ENCODE measurements at places on chromosomes 3 and 15.
A peak's percentile ranks its signal among the peaks of the same experiment; 100 is the strongest.

DNA sequence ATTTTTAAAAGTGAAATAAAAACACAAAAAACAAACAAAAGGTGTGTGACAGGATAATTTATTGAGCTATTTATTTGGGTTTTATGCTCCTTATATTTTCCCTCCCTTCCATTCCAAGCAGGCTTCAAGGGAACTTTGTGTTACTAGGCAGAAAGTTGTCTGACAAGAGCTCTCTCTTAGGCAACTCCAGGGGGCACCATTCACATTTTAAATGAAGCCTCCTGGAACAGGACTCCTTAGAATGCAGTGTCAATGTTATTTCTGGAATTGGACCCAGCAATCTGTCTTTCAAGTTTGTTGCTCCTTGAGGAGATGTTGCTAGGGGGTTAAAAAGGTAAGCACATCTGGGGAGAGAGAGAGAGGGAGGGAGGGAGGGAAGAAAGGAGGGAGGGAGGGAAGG, 5.4 kb upstream of the RFX7 start:
- no peak for DNase-seq

GRCh38 chr15:57245130-57245529, 131.2 kb upstream of the CGNL1 start:
- no peak for DNase-seq

DNA sequence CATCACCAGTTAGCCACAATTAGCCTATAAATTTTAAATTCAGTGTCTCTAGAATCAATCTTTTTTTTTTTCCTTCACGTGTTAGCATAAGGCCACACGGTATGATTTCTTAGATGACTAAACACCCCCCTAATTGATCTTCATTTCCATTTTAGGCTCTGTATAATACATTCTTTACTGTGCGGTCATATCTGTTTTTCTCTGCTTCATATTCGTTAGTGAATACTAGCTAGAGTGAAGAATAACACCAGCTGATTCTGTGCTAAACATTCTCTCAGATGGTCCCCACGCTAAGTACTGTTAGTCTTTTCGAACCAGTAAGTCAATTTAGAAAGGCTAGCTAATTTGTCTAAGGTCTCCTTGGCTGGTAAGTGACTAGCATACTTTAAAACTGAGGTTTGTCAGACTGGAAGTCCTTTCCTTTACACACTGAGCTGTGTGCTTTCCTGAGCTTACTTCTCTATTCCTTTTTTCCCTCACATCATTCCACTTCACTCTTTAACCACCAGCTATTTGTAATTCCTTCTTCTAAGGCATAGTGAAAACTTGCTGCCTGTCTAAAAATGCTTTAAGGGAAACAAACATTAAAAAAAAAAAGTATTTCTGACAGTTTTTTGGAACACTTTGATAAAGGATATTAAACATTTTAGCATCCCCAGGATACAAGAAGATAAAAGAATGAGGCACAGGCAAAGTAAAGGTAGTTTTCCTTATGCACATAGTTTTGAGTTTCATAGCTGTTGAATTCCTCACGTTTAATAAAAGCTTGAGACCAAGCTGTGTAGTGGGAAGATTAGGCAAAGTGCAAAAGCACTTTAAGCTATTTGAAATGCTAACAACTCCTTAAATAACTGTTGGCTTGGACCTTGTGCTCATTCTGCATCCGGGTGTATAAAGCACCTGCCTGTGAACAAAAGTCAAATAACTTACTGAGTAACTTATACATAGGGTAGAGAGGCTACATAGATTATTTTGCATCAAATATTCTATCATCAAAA, 17.1 kb downstream of the ZFAND6 start:
- no peak for DNase-seq

DNA sequence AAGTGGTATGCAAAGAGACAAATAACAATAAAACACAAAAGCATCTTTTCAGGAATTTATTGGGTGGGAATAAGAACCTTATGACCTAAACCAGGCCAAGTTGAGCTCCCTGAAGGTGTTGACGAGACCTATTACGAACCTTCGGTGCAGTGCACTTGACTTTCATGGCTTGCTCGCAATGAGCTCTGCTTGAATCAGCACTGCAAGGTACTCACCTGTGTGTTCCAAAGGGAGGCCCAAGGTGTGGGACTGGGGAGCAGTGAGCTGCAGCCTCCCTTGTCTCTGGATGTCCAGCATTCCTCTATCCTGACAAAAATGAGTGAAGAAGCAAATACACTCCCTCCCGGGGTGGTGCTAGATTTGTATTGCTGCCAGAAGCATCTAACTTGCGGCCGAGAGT, at the start of gene MDFIC2:
Gene MDFIC2, minus strand, starts transcription at position 303 of the 400 bp plus-strand sequence. CDS start 665 bp downstream, outside the sequence.
- DNase-seq = no peak

DNA sequence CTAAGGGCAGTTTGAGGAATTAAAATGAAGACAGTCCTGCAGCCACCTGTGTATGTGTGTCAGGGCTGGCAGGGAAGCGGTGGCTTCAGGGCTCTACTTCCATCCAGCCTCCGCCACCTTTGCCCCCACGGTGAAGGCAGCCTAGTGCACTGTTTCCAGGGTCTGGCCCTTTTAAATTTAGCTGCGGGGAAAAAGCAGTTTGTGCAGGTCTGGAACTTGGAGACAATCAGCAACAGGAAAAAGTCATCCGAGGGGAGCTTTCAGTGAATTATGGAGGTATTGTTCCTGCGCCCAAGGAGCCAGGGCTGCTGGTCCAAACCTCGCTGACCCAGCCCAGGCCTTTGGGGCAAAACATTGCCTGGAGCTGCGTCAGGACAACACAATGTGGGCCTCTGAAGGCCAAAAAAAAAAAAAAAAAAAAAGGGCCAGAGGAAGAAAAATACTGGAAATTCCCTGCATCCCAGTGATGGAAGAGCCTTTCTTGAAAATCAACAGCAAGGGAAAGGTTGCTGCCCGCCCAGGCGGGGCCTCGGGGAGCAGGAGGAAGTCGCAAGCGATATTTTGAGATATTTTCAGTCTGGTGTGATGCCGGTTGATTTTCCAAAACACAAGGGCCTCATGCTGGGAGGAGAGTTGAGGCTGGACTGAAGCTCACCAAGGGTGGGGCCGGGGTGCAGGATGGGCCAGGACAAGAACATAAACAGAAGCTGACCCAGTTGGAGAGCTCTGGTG, 25.5 kb upstream of the FGD5 start:
- DNase-seq = no peak

DNA sequence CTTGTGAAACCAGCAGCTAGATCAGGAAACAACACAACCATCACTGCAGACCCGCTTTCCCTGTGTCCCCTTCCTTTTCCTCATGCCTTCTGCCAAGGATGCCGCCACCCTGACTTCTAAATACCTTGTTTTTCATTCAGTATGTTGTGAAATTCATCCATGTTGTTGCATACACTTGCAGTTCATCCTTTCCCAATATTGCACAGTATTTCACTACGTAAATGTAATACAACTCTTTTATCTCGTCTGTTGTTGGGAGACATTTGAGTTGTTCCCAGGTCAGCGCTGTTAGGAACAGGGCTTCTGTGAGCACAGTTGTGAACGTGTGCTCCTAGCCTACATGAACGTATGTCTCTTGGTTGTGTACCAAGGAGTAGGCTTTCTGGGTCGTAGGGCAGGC, 24.2 kb downstream of the TLNRD1 start:
- DNase-seq = no peak

GRCh38 chr3:172848910-172849309, 98.4 kb downstream of the ECT2 start:
- DNase-seq = no peak

- no peak for DNase-seq
These were observed 5.0 kb upstream of the P2RY14 start for GRCh38 chr3:151283387-151283786.

DNA sequence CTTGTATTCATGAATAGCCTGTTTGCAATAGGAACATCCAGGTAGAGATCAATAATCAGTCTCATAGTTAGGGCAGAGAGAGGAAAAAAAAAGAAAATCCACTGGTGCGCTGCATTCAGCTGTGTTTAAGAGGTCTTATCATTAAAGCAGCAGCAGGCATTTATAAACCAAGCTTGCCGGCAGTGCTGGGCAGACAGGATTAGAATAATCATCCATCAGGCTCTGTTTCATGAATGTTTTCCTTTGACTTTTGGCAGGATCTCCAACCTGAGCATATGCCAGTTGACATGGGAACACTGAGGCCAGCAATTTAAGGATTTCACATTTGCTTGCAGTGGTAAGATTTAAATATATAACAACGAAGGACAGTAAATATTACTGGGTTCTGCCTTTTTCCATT, 305.2 kb upstream of the SEMA6D start:
- DNase-seq = no peak

GRCh38 chr3:24389108-24390090, 105.3 kb downstream of the THRB start:
- no peak for DNase-seq

GRCh38 chr3:134378818-134379217, 4.6 kb upstream of the AMOTL2 start:
- no peak for DNase-seq

- DNase-seq = no peak
These were observed 53.4 kb upstream of the EIF5A2 start for GRCh38 chr3:170961616-170962400.

DNA sequence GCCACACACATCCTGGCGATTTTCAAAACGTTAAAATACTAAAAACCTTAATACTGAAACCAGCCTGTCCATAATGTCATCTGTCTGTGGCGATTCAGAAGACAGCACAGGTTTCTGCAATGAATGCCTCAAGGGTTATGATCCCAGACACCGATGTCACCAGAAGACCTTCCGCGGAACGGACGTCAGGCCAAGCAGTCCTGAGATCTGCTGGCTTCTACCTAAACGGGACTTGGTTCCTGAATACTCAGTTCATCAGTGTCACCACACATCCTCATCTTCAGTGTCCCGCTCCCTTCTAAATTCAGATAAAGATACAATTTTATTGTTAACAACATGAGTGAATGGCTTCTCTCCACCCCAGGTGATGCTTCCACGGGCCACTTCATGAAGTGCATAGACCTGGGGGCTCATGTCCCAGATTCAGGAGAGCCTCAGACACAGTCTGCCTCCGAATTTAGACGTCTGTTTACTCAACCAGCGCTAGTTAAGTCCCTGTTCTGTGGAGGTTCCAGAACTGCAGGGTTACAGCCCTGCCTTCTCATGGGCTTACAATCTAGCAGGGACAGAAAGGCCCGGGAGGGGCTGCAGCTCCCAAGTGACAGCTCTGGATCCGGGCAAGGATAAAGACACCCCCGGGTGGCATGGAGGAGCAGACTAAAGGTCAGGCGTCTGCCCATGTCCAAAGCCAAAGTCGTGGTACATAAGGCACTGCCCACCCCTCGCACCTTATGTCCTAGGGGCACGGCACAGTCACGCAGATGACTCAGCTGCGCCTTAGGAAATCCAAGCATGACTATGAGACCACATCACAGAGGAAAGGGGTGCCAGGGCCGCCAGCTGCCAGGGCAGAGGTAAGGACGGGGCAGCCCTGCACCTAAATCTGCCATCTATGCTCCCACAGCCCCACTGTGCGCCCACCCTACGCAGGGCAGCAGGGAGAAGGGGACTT, 75.9 kb downstream of the VGLL4 start:
- DNase-seq = no peak

- DNase-seq = no peak
These were observed 141.2 kb upstream of the SLC7A14 start for GRCh38 chr3:170726976-170727661.

DNA sequence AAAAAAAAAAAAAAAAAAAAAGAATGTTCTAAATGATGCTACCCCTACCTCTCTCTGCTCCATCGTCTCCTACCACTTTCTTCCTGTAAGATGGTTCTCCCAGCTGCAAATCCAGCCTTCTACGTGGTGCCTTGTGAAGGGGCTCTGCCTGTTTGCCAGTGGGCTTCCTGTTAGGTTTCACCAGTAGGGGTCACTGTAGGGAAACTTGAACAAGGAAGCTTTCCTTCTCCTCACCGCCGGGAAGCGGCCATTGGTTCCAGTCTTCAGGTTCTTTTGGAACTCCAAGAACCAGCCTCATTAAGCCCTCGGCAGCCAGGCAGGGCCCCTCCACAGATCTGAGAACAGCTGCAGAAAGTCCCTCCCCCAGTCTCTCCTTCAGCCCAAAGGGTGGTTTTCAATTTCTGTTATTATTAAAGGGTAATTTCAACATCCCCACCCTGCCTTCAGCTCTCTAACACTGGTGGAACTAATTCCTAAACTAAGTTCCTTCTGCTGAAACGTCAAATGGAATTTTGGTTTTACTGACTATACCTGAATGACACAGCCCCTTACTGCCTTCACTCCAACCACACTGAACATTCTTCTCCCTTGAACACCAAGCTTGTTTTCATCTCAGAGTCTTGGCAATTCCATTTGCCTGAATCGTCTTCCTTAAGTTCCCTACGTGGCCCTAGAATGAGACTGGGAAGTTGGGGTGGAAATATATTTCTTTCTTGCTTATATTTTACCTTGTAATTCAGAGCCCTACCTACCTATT, 13.5 kb downstream of the MCCC1 start:
- peak; percentile 21 for DNase-seq

DNA sequence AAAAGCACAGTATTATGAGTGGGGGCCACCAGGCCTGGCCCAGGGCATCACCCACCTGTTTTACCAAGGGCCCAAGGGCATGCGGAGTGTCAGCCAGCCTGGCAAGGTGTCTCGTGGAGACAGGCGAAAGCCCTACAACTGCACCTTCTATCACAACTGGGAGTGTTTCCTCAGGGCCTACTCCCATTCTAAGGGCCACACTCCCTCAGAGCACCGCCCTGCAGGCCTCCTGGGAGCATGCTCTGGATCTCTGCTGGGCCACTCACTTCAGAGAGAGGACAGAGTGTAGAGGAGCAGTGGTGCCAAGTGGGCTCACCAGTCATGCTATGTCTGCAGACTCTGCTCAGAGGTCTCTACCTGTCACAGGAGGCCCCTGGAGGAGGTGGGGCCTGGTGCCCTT, 21.2 kb upstream of the CLK3 start:
- DNase-seq = no peak

DNA sequence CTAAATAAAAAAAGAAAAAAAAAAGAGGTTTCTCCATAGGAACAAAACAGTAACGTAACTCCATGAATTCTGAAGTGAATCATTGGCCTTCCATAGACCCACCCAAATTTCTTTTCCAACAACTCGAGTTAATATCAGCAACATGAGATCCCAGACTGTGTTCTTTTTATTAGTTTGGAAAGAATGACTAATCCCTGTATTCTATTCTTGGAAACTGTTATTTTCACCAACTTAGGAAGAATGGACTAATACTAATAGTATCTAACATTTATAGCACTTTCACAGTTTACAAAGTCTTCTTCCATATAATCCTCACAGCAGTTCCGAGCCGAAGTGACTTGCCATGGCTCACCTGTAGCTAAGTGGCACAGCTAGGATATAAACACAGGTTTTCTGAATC, 72.7 kb upstream of the SLC4A7 start:
- DNase-seq = no peak

DNA sequence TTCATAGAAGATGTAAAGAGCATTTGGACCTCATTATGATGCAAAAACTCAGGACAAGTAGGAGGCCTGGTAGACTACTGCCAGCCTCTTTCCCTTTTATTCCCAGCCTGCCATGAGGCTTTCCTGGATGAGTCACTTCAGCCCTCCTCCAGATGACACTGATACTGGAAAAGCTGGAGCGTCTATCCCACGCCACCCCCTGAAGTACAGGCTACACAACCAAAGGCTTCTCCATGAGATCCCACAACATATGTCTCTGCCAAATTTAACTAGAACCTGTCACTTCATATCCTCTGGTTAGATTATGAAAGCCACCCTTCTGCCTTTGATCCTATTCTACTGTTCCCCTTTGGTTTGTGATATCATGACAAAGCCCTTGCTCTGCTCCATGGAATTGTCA, 56.1 kb upstream of the CPNE4 start:
- DNase-seq = no peak

GRCh38 chr15:84961114-84961452, 20.6 kb upstream of the PDE8A start:
- DNase-seq = no peak

- no peak for DNase-seq
These were observed 44.6 kb downstream of the HES1 start for GRCh38 chr3:194180570-194180969.

All from activated naive CD8-positive, alpha-beta T cell treated with anti-CD3 and anti-CD28 coated beads, Interleukin-2, amount 50 U/mL, for 24 hours (primary cell).